A172 (cell line): ENCODE measurements at places on chromosomes 1 and 21. TPM values are rescaled to one million over a fixed set of nuclear protein-coding genes. Genes with fewer than 3 reads are reported as not detected.

DNA sequence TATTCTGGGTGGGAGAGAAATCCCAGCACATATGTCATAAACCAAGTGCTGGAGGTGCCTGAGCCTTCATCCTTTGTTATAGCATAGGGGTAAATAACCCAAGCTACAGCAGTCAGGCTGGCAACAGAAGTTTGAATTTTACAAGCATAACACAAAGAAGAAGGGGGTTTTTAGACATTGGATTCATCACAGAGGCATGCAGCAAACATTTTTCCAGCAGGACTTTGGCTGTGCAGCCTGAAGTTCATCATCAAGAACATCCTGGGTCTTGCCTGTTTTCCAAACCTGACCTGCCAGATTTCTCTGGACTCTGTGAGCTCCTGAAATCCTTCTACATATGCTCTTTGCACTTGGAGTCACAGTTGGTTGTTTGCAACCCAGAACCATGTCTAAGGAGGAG, 16.2 kb downstream of the PTGER3 start:
- no peak for DNase-seq

DNA sequence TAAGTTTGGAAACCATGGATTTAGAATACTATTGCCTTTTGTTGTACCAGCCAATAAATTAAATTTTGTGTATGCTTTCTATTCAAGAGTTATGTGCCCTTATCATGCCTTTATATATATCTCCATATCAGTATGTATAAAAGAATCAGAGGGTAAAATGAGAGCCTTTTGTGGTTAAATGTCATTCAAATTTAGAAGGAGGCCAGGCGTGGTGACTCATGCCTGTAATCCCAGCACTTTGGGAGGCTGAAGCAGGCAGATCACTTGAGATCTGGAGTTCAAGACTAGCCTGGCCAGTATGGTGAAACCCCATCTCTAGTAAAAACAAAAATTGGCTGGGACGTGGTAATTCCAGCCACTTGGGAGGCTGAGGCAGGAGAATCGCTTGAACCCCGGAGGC, 88.9 kb downstream of the XPR1 start:
- DNase-seq, result peak; percentile 35

DNA sequence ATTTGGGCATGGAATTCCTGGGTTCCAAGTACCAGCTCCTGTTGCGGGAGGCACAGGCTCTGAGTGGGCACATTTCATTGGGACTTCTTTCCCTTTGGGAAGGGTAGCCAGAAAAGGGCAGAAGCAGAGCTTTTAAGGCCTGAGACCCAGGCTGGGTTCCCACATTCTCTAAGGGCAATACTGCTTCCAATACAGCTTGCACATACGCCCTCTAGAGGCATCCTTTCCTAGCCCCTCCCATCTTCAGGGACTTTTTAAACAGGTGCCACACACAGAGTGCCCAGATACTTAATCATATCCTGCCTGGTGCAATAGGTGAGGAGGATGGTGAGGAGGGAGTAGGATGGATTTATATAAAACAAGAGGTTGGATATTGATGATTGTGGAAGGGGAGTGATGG, 5.7 kb downstream of the GPR88 start:
- DNase-seq, result peak; percentile 2

DNA sequence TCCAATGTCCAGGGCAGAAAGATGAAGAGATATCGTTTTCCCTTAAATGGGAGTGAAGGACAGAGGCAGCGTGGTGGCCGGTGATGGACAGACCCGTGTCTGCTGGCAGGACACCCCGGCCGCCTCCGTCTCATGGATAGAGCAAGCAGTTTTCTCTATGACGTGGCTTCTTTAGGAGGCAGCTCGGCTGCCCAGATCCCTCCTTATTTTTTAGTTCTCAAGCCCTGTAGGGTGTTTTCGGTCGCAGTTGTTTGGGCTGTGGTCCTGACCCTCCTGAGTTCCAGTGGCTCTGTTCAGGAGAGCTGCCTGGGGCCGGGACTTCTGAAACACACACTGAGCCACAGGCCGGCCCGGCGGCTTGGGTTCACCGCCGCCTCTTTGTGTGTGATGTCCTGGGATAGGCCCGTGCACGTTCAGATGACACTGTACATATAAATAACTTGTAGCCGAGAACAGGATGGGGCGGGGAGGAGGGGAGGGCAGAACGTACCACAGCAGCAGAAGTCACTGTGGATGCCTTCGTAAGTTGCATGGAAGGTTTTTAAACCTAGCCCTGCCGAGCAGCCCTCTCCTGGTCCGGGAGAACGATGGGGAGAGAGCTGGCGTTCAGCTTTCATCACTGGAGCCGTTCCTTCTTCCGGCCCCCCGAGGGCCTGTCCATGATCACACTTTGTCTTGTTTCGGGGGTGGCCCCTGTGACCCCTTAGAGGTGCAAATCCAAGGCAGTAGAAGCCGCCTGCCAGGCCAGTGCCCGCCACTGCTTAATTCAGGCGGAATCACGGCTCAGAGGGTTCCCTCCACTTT, 65.2 kb downstream of the SIK1 start:
- DNase-seq, result no peak

DNA sequence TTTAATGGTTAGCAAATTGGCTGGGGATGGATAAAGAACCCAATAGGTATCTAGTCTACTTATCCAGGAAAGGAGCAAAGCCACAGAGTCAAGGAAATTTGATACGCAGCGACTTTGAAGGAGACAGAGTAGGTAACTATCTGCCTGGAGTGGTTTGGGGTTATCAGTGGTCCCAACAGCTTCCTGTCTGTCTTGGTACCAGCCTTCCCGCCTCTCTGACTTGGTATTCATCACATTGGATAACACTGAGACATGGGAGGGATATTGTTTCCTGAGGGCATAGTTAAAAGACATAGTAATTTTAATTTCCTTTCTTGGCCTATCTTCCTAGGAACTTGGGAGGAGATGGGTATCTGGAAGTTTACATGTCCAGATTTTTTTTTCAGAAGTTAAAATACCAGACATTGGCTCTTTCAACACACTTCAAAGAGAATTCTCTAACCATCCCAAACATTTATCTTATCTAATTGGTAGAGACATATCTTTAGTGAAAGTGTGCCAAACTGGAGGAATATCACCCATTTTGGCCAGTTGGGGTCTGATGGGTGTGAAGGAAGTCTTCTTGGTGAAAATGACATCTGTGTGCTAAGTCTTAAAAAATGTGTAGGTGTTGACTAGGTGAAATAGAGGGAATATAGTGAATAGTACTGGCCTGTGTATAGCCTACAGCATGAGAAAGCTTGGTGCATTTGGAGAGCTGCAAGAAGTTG, 65.0 kb downstream of the RGS5 start:
- no peak for DNase-seq

DNA sequence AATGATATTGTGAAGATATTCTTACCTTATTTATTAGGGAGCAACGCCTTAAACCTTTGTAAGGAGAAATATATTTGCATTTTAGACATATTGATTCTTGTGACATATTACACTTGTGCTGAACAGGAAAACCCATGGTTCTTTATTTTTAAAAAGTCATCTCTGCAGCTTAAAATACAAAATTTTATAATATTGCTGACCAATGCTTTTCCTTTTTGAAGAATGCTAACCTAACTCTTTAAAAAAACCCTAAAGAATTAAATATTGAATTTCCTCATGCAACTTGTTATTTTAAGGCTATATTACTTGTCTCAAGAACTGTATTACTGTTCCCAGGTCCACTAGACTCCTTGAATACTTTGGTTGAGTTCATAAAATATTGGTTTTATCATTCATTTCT, 99.0 kb downstream of the NEK7 start:
- DNase-seq, result no peak

GRCh38 chr21:46193829-46194373, 9.6 kb upstream of the SPATC1L start:
- DNase-seq, result no peak

DNA sequence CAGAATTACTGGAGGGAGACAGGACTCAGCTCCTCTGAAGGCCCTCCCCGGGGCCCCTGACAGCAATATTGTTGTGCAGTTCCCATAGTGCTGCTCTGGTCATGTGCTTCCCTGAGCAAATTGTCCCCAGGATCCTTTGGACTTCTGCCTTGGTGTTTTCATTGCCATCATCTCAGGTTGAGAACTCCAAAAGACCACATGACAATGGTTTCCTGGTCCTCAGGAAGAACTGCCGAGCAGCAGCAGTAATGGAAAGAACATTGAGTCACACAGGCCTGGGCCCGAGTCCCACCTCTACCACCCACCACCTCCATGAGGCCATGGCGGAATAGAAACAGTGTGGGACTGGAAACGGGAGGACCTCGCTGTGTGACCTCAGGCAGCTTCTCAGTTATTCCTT, 6.3 kb upstream of the CTTNBP2NL start:
- DNase-seq, result no peak

- no peak for DNase-seq
Measured at GRCh38 chr1:58709540-58710175, 9.8 kb upstream of the MYSM1 start.

DNA sequence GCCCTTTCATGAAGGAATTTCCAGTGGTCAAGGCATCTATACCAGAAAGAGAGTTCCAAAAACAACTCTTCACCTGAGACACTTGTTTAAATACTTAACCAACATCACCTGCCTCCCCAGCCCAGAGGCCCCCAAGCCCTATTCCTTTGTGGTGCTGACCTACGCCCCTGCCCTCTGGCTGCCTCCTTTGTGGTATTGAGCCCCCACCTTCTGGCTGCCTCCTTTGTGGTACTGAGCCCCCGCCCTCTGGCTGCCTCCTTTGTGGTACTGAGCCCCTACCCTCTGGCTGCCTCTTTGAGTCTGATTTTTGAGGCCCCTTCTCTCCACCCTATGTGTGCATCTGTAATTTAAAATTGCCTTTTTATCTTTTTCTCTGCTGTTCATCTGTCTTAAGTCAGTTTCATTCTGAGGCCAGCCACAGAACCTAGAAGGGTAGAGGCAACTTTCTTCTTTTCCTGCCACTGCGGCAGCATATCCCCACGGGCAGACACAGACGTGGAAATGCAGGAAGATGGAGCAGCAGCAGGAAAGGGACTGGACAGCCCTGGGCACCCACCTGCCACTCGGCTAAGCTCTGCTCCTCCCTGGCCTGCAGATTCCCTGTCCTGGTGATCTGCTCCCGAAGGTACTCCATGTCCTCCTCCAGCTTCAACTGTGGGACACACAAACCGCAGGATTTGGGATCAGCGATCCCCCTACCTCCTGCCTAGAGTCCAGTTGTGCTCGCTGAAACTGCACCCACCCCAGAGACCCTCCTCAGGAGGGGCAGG, 3.2 kb downstream of the TRIM17 start:
- DNase-seq, result no peak

GRCh38 chr1:50048791-50049190, 25.0 kb upstream of the AGBL4 start:
- no peak for DNase-seq

GRCh38 chr1:27945020-27945419, 10.2 kb downstream of the SMPDL3B start:
- no peak for DNase-seq

- no peak for DNase-seq
Measured at GRCh38 chr1:3588395-3588794, 22.9 kb downstream of the MEGF6 start.

DNA sequence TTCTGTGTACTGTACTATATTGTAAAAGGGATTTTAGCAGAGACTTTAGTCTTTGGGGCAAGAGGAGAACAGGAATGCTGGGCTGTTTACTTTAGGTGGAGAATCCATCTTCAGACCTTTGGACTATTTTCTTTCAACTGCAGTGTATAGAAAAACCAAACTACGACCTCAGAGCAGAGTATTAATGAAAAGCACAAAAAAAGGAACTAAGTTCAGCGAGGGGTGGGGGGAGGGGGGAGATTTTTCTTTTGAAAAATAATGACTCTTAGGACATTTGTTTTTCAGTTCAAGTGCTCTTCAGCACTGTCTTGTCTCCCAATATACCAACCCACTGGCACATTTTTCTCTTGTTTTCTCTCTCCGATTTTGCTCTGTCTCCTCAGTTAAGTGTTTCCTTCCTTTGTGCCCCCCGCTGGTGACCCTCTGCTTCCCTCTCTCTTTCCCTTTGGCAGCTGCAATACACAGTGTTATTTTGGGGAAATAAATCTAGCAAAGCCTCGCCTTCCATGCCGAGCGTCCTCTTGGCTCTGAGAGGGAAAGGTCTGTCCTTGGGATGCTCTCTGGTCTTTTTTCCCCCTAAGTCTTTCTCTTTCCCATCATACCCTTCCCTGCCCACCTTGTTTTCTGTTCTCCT, 44.8 kb downstream of the ACP6 start:
- DNase-seq, result no peak

GRCh38 chr1:4176841-4177240, 276.8 kb upstream of the C1orf174 start:
- DNase-seq, result no peak

DNA sequence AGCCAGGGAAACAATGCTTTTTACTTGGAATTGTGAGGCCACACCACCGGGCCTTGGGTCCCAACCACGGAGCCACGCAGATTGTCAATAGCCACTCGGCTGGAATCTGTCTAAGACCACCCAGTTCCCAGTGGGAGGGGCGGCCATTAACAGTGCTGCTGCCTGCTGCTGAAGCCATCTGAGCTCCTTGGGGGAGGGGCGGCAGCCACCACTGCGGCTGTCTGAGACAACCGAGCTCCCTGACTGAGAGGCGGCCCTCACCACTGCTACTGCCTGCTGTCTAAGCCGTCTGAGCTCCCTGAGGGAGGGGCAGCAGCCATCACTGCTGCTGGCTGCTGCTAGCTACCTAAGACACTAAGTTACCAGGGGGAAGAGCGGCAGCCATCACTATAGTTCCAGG, 64.3 kb downstream of the DMRTA2 start:
- DNase-seq, result no peak

DNA sequence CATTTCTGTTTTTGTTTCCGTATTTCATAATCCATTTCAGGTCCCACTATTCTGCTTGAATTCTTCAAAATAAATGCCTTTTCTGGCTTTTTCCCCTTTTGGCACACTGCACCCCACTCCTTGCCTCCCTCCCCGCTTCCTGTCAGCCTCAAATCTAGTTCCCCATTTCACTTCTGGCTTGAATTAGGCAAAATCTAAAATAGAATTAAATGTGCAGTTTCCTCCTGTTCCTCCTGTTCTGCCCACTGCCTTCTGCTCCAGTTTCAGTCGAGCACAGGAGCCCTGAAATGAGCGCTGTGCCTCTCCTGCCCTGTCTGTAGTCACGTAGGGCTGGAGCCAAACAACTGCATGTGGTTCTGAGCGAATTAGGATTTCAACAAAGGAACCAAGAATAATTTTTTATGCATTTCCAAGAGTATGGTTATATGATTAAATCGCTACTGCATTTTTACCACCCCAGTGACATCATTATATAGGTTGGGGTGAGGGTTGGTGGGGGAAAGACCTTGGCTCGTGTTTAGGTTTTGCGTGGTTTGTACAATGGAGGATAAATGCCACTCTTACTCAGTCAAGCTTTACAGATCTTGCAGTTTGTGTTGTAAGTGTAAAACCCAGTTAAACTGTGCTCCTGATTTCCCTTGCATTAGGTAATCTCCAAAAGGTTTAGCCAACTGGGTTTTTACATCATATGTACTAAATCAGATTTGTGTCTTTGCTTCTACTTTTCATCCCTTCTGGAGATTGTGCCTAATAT, 114.9 kb downstream of the VPS13D start:
- no peak for DNase-seq

TINAGL1 gene
- 178 and 257 TPM in 2 replicates for total RNA-seq

OR2M5 gene
- total RNA-seq, result not detected in 2 replicates

OSCP1 gene
- 5.8 and 9.2 TPM in 2 replicates for total RNA-seq

RIPPLY3 gene
- total RNA-seq, result 0.43 TPM in 1 of 2 replicates, not detected in the other

S100A5 gene
- total RNA-seq, result 1.1 and 6.1 TPM in 2 replicates

GPR25 gene
- total RNA-seq, result not detected in 2 replicates

LCE2A gene
- total RNA-seq, result not detected in 2 replicates

CASZ1 gene
- 1.1 and 1.6 TPM in 2 replicates for total RNA-seq
